ENCODE measurements at places on chromosomes 12 and 14.

- no peak for DNase-seq
Observed at GRCh38 chr12:49893753-49894750, 9.6 kb downstream of the FAIM2 start.

DNA sequence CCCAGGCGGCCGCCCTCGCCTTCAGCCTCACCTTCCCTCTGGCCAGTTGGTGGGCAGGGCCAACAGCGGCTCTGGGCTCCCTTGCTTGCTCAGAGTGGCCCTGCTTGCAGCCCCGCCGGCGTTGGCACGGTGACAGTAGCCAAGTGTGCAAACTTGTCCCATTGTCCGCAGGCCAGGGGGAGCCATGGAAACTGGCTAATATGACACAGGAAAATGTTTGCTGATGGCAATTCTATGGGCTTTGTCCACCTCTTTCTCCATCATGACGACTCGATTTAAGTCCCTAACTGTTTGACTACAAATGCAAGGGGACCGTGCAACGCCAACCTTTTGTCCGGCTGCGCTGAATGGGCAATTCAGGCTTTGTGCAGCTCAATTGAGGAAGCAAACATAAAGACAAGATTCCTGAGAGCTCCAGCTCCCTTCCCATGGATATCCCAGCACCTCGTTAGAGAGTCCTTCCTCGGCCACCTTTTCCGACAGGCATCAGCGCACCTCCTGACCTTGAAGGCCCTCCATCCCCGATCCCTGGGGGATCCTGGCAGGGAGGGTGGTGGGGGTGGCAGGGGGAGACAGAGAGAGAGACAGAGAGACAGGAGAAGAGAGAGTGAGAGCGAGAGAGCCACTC lies 785 bp upstream of the FAM181A start:
- DNase-seq = no peak

DNA sequence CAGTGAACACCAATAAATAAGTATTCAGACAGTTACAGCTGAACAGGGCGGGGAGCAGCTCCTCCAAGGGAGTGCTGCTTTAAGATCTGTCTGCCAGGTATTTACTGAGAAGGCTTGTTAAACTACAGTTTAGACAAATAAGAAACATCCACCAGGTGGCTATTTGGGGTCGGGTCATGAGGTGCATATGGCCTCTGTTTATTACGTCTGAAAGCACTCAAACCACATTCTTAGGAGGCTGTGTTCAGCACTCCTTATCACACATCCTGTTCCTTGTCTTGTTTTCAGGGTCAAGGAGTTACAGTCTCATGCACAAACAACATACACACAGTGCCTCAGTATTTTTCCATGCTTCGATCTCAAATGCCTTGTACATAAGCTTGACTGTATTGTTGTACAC lies 78.8 kb downstream of the KCNMB4 start:
- DNase-seq = no peak

GRCh38 chr12:449203-449602 lies 10.5 kb upstream of the B4GALNT3 start:
- no peak for DNase-seq

Data from Kasumi-1 (cell line).